ENCODE measurements at places on chromosomes 2 and 18. TPM values are rescaled to one million over a fixed set of nuclear protein-coding genes. Genes with fewer than 3 reads are reported as not detected.

DNA sequence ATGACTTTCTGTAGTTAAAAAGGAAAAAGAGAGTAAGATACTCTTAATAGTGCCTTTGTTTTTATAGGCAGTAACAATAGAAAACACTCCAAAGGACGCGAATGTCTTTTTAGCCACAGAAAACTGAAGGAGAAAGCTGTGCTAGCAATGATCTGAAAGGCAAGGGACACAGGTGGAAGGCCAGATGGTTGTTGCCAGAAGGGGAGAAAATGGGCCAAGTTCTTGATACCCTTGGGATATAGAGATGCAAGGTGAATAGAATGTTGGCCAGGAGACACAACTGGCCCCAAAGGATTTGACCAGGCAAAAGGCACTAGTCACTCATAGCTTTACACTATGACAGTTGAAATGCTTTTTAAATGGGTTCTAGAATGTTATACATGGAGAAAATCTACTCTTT, 180.0 kb downstream of the NRXN1 start:
- DNase-seq: no peak
- no peak overlapping the region for H3K27ac ChIP-seq
- no peaks in the 10 kb centered on the region for H3K4me1 ChIP-seq
- H3K27me3 ChIP-seq: no peaks in the 10 kb centered on the region
- H3K36me3 ChIP-seq: no peaks in the 10 kb centered on the region
- no peak overlapping the region for H3K4me3 ChIP-seq

GRCh38 chr2:160967523-160967922, 192.7 kb upstream of the TANK start:
- H3K4me3 ChIP-seq: no peak overlapping the region
- no peaks in the 10 kb centered on the region for H3K4me1 ChIP-seq

GRCh38 chr2:215606219-215606618, 170.4 kb upstream of the FN1 start:
- no peak for DNase-seq
- H3K4me3 ChIP-seq: no peak overlapping the region
- no peaks in the 10 kb centered on the region for H3K4me1 ChIP-seq
- H3K27ac ChIP-seq: no peak overlapping the region
- no peaks in the 10 kb centered on the region for H3K36me3 ChIP-seq

DNA sequence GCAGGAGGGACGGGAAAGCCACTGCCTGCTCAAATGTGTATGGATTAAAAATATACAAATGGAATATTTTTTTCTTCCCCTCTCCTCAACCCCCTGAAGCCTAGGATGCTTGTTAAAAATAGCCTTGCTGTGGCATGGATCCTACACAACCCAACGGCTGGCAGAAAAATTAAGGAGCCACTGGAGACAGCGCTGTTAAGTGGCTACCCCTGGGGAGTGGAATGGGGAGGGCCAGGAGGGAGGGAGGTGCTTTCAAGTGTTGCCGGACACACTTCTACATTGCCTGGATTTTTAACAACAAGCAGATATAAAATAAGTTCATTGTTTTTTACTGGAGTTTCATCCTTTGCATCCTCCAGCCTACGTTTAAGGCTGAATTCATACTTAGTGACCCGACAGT, 66.6 kb downstream of the ZBTB7C start:
- H3K27me3 ChIP-seq: no peaks in the 10 kb centered on the region
- no peaks in the 10 kb centered on the region for H3K36me3 ChIP-seq
- no peak overlapping the region for H3K27ac ChIP-seq
- no peak for DNase-seq

GRCh38 chr18:74507927-74508326, 11.8 kb downstream of the CNDP2 start:
- no peak for DNase-seq
- peaks cover 30% of the 10 kb centered on the region for H3K36me3 ChIP-seq
- H3K4me1 ChIP-seq: no peaks in the 10 kb centered on the region

DNA sequence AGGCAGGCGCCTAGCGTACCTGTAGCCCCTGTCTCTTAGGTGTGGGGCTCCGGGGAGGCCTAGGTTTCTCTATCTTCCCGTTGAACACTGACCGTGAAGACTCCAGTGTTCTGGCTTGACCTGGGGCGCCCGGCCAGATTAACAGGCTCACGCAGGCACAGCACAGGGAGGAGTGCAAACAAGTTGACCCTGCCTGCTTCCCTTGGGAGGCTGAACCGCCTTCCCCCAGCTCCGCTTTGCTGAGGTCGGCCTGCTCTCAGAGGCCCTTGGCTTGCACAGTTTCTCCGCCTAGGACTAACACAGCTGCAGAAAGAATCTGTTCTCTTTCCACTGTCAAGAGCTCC, 567 bp downstream of the PCYOX1 start:
- H3K4me3 ChIP-seq: peak overlapping the region; percentile 41
- no peaks in the 10 kb centered on the region for H3K27me3 ChIP-seq
- H3K4me1 ChIP-seq: peaks cover 5% of the 10 kb centered on the region
- no peak for DNase-seq
- H3K27ac ChIP-seq: no peak overlapping the region
- H3K36me3 ChIP-seq: peaks cover 19% of the 10 kb centered on the region

DNA sequence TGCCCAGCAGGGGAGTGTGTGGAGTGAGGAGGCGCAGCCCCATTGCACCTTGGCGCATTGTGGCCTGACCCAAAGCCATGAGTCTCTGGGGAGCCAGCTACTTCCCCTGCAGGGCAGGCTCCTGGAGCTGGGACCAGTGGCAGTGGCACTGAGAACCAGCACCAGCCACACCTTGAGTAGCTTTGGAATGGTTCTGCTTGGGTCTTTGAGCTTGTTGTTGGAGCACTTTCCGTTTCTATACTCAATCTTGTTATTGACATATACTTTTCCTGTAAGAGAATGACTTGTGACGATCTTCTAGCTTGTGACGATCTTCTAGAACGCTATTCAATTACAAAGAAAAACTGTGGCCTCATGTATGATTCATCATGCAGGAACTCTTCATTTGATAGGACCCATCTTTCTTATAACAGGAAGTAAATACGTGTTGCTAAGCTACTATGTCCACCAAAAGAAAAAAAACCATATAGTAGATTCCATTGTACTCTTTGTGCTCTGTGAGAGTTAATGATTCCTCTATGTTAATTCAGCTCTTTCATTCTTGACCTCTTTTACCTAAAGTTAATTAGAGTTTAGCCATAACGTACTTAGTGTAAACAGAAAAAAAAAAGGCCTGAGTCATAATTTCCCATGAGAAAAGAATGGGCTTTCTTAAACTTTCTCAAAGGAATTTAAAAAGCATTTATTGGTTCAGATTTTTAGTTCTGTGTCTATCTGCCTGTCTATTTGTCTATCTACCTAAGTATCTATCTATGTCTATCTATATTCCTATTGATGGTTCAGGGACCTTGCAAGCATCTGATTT, 113.1 kb downstream of the GATA6 start:
- DNase-seq: peak; percentile 42
- H3K27me3 ChIP-seq: peaks cover 5% of the 10 kb centered on the region
- H3K27ac ChIP-seq: peak overlapping the region; percentile 92
- H3K4me1 ChIP-seq: peaks cover 7% of the 10 kb centered on the region
- no peak overlapping the region for H3K4me3 ChIP-seq

GRCh38 chr2:140641163-140641562, 1489.7 kb downstream of the LRP1B start:
- DNase-seq: no peak
- H3K4me1 ChIP-seq: no peaks in the 10 kb centered on the region
- H3K27ac ChIP-seq: no peak overlapping the region
- no peak overlapping the region for H3K4me3 ChIP-seq
- H3K36me3 ChIP-seq: no peaks in the 10 kb centered on the region

DNA sequence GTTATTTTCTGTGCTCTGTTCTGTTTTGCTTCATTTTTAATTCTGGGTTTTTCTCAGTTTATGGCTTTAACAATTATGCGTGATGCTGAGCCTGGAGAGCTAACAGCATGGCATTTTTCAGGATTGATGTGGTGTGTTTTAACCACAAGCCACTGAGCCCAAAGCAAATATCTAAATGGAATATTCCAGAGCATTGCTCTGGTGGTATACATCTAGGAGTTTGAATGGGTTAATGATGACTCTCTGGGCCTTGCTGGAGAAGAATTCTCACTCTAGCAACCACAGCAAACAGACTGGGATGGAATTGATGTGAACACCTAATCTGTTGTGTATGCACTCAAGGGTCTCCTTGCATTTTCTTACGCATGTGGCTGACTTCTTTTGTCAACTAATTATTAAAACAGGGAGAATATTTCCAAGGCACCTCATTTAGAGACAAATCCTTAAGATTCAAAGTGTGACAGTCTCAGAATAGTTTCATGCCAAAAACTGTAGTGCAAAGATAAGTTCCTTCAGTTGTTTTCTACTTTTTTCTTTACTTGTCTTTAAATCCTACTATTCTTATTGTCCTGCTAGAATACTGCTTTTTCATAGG, 164.0 kb downstream of the DTNA start:
- H3K27ac ChIP-seq: no peak overlapping the region
- H3K36me3 ChIP-seq: no peaks in the 10 kb centered on the region
- H3K4me3 ChIP-seq: no peak overlapping the region
- no peak for DNase-seq

DNA sequence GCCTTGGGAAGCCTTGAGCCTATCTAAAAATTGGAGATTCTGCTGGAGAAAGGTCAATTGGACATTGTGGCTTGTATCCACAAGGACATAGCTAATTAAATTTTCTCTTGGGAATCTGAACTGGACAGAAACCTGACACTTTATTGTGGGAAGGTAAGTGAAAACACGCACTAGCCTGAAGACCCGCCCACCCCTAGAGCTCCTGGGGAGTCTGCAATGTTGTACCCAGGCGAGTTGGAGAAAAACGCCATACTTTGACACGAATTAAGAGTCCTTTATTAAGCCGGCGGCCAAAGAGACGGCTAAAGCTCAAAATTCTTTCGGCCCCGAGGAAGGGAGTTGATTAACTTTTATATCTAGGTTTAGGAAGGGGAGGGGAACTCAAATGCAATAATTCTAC, 1.2 kb upstream of the ZNF892 start:
- H3K4me1 ChIP-seq: peaks cover 3% of the 10 kb centered on the region
- H3K27ac ChIP-seq: no peak overlapping the region
- no peaks in the 10 kb centered on the region for H3K36me3 ChIP-seq
- DNase-seq: no peak

GRCh38 chr2:230505162-230505561, 89.2 kb downstream of the SP100 start:
- no peak for DNase-seq
- no peaks in the 10 kb centered on the region for H3K4me1 ChIP-seq

DNA sequence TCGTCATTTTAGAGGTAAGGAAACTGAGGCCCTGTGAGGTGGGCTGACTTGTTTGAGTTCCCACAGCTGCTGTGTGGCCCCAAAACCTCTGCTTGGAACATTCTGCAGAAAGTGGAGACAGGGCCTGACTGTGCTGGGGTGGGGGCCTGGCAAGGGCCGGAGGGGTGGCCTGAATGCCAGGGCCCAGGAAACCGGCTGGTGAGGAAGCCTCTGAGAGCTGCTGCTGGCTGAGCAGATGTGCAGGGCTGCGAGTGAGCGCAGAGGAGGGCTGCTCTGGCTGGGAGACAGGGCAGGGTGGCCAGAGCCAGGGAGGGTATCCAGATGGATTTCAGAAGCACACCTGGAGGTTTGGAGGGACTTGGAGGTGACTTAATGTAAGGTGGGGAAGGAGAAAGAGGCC, 29.9 kb upstream of the INHBB start:
- H3K4me1 ChIP-seq: peaks cover 29% of the 10 kb centered on the region
- H3K27ac ChIP-seq: no peak overlapping the region

GRCh38 chr2:236711440-236711839, 141.8 kb downstream of the ACKR3 start:
- H3K36me3 ChIP-seq: no peaks in the 10 kb centered on the region
- H3K27me3 ChIP-seq: peaks cover 4% of the 10 kb centered on the region
- no peaks in the 10 kb centered on the region for H3K4me1 ChIP-seq

TRIM43 gene
- not detected for total RNA-seq

FEV gene
- total RNA-seq: not detected

SGO2 gene
- 3.6 TPM for total RNA-seq

ST6GAL2 gene
- total RNA-seq: not detected

KCTD18 gene
- total RNA-seq: 19.5 TPM

TDRD15 gene
- total RNA-seq: not detected

ORMDL1 gene
- 139 TPM for total RNA-seq
